ENCODE measurements at places on chromosomes 7 and 10.
A peak's percentile ranks its signal among the peaks of the same experiment; 100 is the strongest.

DNA sequence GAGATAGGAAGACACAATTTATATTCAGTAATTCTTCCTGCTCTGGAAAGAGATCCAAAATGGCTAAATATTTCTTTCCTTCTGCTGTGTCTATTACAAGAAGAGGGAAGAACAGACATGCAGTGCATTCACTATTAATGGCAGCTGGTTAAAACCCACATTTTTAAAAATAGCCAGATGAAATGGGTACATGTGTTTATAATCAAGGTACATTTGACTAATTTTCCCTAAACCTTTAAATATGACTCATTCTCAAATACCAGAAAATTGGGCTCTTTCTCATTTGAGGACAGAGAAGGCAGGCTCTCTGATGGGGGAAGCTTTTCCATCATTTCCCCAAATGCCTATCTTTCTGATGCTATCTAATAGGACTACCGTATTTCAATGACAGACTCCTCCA is 215.7 kb upstream of the HABP2 start:
- DNase-seq = no peak

GRCh38 chr10:88542522-88542921 is 40.6 kb downstream of the RNLS start:
- no peak for DNase-seq

DNA sequence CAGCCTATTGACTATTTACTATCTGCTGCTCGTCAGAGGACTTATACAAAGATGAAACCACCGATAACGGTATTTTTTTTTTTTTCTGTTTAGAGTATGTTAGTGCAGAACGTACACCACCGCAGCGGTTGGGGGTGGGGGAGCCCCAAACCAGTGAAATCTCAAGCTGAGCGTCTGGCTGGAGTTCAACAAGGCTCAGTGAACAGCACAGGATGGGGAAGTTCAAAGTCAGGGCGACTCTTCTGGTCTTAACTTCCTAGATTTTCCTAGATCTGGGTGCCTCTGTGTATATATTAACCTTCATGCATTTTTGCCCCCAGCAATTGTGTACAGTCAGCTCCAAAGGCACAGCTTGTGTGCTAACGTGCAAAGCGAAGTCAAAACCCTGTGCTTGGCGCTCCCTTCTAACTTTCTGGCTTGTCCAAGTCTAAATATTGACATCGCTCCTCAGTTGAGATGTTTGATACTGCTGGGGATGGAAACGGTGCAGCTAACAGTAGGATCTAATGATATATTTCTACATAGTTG is 1.1 kb downstream of the RHOBTB1 start:
- no peak for DNase-seq

- no peak for DNase-seq
Observed at GRCh38 chr10:131653140-131653539, 247.7 kb upstream of the PPP2R2D start.

- DNase-seq = no peak
Observed at GRCh38 chr7:98315318-98315993, 34.0 kb downstream of the BRI3 start.

DNA sequence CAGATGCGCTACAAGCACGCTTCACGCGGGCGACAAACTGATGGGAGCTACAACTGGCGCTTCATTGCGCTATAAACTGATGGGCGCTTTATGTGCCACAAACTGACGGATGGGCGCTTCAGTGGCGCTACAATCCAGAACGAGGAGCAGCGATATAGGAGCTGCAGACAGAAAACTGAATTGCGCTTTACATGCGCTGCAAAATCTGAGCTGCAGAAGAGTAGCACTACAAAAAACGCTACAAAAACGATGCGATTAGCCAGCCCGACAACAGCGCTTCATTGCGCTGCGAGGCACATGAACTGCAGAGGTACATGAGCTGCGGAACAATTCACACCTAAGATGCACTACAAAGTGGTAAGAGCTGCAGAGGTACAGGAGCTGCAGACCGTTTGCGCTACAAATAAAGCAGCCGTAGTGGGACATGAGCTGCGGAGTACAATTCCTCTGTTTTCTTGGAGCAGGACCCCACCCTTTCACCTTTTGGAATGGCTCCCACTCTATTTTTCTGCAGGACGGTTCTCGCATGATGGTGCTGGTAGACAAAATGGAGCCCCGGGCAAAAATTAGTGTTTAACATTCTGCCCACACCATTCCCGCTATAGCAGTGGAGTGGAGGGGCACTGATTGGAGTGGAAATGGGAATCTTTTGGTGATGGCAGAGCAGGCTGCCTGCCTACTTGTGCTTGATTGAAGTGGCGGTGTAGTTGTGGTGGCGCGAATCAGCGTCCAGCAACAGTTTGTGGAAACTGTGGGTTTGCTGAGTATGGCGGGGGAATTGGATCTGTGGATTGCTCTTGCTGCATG is 1.2 kb upstream of the SGCE start:
- DNase-seq = peak; percentile 72

DNA sequence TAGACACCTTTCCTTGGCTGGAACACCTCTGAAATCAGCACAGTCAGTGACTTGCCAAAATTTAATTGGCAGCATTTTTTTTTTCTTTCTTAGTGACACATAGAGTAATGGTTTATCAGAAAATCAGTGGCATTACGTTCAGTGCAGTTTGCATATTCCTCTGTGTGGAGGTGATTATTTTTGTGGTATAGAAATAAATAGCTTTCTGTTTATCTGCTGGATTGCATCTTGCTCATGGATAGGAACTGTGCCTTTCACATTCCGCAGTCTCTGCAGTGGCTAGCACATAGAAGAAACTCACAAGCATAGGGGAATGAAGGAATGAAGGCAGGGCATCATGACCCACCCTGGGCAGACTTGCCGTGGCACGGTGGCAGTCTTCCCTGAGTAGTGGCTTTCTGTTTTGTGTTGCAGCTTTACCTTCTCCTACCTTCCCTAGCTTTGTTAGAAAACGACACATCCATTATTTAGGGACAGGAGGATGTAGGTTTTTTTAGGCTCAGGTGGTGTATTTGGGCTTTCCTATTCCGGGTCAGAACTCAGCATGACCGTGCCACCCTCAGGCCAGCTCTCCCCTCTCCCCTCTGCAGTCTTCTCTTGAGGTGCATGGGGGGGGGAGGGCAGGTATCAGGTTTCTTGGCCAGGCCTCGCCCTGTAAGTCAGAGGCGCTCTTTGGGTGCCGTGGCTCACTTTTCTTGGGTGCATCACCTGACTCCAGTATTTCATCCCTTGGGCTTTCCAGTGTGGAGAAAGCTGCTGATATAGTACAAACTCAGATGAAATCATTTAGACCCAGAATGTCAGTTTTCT is 112.5 kb upstream of the GJD4 start:
- DNase-seq = no peak

DNA sequence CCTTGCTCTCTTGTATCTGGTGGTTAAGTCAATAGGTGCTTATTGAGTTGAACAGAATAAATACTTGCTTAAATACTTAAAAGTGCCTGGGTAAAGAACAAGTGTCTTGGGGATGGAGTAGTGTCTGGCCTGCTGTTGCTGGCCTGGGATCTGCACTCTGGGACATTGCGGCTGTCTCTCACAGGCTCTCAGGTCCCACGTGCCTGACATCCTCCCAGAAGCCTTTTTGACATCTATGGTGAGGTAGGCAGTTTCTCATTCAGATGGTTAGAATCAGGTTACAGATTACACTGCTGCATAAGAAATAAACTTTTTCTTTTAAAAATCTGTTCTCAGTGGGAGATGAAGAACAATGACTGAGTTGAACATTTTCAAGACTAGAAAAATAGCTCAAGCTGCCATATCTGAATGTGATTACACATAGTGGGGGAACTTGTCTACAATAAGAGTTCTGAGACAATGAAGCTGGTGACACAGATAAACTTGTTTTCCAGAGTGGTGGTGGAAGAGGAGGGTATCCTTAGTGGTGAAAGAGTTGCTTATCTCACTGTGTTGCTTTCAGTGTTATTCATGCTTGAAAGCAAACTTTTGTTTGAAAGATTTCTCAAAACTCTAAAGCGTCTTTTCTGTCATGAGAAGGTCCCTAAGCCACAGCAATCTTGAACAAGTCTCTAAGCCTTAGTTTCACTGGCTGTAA is 9.7 kb downstream of the SORCS3 start:
- DNase-seq = no peak

GRCh38 chr7:1410992-1411391 is 48.3 kb downstream of the MICALL2 start:
- no peak for DNase-seq

- DNase-seq = no peak
Observed at GRCh38 chr7:131061818-131062217, 265.9 kb upstream of the MKLN1 start.

DNA sequence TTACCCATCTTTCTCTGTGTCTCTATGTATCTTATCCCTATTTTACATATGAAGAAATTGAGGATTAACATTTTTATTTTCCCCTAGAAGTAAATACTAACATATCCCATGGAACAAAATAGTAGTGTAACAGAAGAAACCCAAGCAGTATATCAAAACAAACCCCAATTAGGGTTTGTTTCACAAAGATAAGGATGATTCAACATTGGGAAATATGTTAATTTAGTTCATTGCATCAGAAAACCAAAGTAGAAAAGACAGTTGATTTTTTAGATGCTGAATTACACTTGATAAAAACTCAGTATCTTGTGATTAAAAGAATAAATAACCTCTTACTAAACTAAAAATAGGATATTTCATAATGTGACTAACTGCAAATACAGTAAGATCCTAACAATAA is 87.8 kb downstream of the GLCCI1 start:
- DNase-seq = no peak

GRCh38 chr10:20745556-20746375 is 151.3 kb downstream of the NEBL start:
- DNase-seq = no peak

DNA sequence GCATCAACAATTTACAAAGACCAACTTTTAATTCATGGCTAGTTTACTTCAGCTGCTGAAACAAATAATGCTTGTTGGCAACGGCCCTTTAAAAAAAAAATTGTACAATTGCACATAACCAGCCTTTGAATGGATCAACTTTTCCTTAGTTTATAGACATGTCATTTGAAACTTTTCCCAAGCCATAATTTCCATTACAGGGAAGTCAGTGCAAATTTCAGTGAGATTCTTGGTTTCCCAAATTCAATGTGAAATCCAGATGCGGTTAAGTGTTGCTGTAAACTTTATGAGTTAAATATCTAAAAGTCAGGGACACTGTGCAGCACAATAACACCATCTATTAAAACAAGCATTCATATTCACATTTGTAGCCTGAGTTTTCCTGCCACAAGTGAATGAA is 182.2 kb downstream of the JAZF1 start:
- DNase-seq = no peak

GRCh38 chr7:27940341-27940740 is 200.4 kb downstream of the TAX1BP1 start:
- no peak for DNase-seq

DNA sequence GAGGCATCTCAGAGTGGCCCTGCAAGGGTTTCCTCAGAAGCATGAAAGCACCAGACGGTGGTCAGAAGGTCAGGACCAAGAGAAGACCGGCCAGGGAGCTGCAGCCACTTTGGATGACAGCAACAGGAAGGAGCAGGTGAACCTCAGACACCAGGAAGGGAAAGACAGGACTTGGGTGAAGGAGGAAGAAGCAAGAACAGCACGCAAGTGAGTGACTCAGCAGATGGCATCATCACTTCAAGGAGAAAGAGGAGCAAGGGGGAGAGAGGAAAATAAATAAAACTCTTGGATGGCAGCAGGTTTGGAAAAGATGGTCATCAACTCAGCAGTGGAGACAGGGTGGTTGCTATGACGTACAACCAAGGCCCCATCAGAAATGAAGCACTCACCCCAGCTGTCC is 31.6 kb downstream of the NCAPG2 start:
- DNase-seq = no peak

DNA sequence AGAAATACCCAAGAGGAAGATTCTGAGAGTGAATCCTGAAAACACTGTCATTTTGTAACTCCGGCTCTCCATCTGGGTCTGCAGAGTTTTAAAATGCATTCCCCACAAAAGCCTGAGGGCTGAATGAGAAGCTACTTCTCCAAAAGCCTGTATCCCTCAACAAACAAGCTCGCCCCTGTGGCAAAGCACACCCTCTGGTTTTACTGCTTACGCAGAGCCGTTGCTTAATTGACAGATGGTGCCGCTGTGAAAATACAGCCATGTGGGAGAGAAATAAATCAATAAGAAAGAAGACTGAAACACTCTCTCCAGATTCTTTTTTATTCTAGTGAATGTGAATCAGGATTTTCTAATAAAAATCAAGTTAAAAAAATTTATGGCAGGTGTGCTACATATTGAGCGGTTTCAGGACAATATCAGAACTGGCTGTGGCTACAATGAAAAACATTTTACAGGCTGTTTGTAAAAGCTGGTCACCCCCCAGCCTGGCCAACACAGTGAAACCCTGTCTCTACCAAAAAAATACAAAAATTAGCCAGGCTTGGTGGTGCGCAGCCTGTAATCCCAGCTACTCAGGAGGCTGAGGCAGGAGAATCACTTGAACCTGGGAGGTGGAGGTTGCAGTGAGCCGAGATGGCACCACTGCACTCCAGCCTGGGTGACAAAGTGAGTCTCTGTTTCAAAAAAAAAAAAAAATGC is 32.5 kb downstream of the C7orf33 start:
- DNase-seq = no peak

GRCh38 chr7:44186736-44187135 is 2.5 kb downstream of the GCK start:
- no peak for DNase-seq

DNA sequence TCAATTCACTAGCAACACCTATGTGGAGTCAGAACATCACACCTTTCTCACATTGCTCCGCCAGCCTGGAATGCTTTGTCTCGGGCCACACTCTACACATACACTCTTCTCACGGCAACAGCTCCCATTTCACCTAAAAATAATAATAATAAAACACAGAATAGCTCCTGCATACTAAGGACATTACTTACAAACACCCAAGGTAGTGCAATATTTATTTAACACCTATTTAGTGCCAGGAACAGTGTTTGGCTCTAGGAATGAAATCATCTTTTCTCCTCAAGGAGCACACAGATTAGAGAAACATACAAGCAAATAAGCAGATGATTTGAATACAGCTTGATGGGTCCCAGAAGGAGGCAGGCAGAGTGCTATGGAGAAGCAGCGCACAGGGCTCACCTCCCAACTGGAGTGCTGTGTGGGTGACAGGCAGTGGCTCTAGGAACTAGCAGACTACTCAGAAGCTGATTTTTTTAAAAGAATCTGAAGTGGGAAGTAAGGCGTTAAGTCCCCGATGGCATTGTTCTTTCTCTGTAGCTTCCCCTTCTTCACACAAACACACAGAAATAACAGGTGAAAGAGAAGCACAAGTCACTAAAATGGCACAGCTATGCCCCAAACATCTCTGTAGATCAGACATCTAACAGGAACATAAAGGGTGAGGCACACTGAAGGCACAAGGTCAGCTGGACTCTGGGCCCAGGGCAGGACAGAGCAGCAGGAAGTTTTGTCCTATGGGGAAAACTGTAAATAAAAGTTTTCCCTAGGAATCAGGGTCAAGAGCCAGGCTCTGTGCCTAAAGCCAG is 16.7 kb downstream of the USP6NL start:
- DNase-seq = no peak

GRCh38 chr10:77869626-77870420 is 56.7 kb downstream of the DLG5 start:
- no peak for DNase-seq

GRCh38 chr10:72353965-72354355 is 759 bp downstream of the DNAJB12 start:
- DNase-seq = no peak

- DNase-seq = peak; percentile 70
Observed at GRCh38 chr7:2698581-2699288, 10.7 kb downstream of the AMZ1 start.

Data from NCI-H187 (cell line).